ENCODE measurements at places on chromosomes 4 and X. TPM values are rescaled to one million over a fixed set of nuclear protein-coding genes. Genes with fewer than 3 reads are reported as not detected.
A peak's percentile ranks its signal among the peaks of the same experiment; 100 is the strongest.

Gene TRIM61
- total RNA-seq = not detected

Gene PAGE5
- not detected for total RNA-seq

Gene JAKMIP1
- total RNA-seq = not detected

Gene ZNF827
- total RNA-seq = 9.2 TPM

Gene CDK16
- 97.5 TPM for total RNA-seq

Gene EDNRA
- 2.9 TPM for total RNA-seq

Gene CCNA2
- 318 TPM for total RNA-seq

Gene MAGEA1
- total RNA-seq = not detected

Gene WDR45
- 21.4 TPM for total RNA-seq

Gene AREG
- total RNA-seq = 0.25 TPM

Gene VSIG1
- total RNA-seq = 0.37 TPM

Gene FGF2
- total RNA-seq = 42.9 TPM

Gene GPRIN3
- not detected for total RNA-seq

Gene AVPR2
- total RNA-seq = not detected

- no peak for DNase-seq
Measured at GRCh38 chr4:138685316-138685715, 330.3 kb upstream of the NOCT start.

GRCh38 chr4:26191353-26191752 is 129.5 kb upstream of the RBPJ start:
- DNase-seq = peak; percentile 3

DNA sequence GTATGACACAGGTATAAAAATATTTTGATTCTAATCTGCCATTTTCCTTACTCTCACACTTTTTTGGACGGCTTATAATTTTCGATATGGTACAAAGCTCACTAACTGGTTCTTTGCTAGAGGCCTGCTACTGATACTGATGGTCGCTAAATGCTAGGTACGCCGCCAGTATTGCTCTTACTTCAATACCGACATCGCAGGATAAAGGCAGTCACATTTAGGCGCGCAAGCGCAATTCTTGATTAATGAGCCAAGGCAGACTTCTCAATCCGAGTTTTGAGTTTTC is 557 bp upstream of the USP38 start:
- no peak for DNase-seq

- DNase-seq = peak; percentile 14
Measured at GRCh38 chr4:145034727-145035211, 63.2 kb downstream of the ANAPC10 start.

DNA sequence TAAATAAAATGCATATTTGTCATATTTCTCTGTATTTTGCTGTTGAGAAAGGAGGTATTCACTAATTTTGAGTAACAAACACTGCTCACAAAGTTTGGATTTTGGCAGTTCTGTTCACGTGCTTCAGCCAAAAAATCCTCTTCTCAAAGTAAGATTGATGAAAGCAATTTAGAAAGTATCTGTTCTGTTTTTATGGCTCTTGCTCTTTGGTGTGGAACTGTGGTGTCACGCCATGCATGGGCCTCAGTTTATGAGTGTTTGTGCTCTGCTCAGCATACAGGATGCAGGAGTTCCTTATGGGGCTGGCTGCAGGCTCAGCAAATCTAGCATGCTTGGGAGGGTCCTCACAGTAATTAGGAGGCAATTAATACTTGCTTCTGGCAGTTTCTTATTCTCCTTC is 3.3 kb downstream of the HTT start:
- DNase-seq = no peak

DNA sequence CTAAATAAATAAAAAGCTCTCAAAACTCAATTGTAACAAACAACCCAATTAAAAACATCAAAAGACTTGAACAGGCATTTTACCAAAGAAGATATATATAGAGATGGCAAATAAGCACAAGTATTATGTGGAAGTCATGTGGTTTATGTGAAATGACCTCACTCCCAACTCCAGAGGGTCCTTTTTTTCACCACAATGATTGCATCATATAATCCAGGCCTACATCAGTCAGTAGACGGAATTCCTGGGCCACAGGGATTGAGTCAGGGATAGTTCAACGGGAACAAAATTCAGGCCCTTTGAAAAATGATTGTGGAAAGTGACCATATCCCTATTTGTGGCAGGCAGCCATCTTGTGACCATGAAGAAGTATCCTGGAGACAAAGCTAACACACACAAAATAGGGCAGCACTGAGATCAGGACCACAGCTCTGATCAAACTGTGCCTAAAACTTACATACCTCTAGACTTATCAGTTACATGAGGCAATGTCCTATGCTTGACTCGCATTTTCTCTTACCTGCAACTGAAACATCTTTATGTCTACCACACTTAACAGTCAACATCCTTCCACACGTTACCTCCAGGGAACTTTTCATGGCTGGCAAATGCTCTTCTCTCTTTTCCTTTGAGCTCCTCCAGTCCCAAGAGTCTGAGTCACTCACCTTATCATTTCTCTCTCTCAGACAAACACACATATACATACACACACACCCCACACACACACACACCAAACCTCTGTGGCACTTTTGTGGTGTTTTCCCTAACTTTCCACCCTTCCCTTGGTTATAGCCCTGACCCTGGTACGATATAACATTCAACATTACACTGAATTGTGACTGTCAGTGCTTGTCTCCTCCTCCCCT is 113.5 kb downstream of the PHF8 start:
- DNase-seq = no peak

- DNase-seq = no peak
Measured at GRCh38 chr4:23875317-23875716, 14.5 kb downstream of the PPARGC1A start.

DNA sequence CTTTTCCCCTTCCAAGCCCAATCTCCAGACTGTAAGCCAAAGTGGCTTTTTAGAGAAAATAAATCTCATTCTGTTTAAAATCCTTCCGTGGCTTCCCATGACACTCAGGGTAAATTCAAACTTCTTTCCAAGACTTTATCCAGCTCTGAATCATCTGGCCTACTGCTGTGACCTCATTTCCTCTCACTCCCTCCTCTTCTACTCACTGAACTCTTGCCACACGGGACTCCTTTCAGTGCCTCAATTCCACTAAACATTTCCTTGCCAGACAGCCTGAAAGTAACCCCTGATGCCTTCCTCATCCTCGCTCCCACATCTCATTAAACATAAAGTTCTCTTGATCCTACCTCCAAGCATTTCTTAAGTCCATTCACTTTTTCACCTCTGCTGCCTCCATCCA is 27.8 kb upstream of the RNF128 start:
- DNase-seq = no peak

DNA sequence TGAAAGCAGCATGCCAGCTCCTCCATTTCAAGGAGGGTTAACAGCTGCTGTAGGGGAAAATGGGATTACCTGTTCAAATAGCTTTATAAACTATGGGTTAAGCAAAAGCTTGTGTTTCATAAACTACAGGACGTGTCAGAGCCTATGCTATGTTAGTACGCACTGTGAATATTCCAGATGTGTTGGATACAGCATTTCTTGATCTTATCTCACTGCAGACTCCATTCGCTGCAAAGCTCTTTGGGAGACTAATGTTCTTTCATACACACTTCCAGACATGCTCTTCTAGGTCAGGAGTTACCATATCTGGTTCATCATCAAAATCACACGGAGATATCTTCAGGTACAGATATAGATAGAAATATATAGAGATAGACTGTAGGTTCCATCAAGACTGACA is 281.2 kb upstream of the FAM241A start:
- no peak for DNase-seq

- no peak for DNase-seq
Measured at GRCh38 chr4:183082053-183082452, 17.0 kb upstream of the WWC2 start.

DNA sequence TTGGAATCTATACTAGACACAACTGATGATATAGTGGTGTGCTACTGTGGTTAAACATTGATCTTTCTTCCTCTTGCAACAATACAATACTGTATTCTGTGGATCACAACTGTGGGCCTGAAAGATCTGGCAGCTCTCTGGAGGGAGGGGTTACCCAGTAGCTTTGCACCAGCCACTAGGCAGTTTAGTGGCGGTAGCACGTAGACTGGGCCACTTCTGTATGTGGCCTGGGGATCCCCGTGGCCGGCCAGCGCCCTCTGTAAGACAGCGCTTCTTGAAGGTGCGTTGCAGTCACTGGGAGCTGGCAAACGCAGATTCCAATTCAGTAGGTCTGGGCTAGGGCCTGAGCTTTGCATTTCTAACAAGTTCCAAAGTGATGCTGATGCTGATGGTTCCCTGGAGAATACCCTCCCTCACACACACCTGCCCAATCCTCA is 168.6 kb downstream of the MGST2 start:
- DNase-seq = no peak

GRCh38 chr4:41887821-41888686 is 47.2 kb upstream of the TMEM33 start:
- peak; percentile 4 for DNase-seq

GRCh38 chr4:147461161-147461560 is 19.7 kb upstream of the EDNRA start:
- DNase-seq = no peak

DNA sequence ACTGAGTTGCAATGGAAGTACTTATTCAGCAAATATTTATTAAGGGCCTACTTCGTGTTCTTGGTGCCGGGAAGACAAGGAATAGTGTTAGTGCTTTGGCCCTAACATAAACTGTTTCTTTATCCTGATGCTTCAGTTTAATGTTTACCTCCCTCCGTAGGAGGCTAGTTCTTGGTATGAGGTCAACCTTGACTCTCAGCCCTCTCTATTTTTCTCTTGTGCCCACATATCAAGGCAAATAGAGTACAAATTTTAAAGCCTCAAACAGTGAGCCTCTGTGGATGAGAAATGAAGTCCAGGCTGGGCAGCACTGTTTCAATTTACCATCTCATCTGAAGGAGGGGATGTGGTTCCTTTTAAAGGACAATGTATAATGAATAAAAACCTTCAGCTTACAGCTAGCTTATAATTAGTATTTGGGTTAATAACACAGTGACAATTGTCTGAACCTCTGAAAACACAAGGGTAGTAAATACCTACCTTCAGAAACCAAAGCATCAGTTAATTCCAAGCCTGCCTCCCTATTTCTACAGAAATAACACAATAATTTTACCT is 68.5 kb downstream of the SH3RF1 start:
- no peak for DNase-seq

DNA sequence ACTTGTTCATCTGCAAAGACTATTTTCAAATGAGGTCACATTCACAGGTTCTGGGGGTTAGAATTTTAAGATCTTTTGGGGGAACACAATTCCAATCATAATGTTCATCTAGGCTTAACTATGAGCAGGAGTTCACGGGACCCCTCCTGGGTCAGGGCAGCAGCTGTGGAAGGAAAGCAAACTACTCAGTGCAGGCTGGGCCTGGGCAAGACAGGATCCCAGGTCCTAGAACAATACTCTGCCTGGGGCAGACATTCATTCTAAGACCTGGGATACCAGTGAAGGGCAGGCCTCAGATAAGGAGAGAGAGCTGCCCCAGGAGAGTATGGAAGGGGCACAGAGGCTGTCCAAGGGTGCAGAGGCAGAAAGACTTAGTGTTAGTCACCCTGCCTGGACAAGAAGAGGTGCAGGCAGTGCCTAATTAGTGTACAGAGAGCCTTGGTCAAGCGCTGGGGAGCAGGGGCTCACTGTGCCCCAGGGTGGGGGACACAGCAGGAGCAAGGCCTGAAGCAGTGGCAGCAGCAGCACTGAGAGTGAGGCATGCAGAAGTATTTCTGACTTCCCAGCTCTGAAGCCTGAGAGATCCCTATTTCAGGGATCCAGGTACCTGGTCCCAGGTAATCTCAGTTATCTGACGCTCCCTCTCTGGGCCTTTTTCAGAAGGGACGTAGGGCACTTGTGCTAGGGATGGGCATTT is 123.0 kb upstream of the MAMLD1 start:
- no peak for DNase-seq

DNA sequence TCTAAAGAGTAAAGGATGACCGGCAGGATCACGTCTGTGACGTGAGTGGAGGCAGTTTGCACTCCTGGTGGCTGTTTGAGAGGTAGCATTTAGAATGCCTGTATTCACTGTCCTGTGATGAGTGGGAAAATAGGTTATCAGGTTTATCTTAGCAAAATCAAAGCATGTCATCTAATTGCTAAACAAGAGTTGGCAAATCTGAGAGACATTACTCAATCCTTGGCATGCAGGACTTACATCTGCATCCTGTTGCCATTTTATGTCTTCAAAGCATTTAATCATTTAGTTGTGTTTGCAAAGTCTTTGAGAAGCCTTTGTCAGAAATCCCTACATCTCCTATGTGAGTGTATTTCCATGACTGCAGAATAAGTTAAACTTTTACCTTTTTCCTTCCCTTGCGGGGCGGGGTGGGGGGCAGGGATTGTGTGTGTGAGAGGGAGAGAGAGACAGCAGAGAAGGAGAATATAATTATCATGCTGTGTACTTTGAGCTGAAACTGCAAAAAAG is 41.4 kb upstream of the MSANTD1 start:
- no peak for DNase-seq

GRCh38 chr4:40916218-40916555 is 166.4 kb downstream of the NSUN7 start:
- no peak for DNase-seq

GRCh38 chrX:1355131-1356046 is 18.8 kb downstream of the IL3RA start:
- DNase-seq = no peak

DNA sequence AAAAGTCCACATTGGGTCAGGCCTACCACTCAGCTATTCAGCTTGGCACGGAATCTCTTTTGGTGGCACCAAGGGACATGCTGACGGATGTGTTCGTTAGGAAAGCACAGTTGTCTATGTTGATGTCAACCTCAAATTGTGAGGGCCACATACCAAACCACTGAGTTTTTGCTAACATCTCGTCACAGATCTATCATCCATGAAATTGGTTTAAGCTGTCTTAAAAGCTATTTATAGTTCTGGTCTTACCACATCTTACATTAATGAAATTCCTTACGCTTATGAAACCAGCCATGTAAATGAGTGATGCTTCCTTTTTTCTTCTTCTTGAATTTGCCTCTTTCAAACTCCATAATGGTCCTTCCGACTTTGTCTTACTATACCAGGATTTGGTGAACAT is 101.5 kb downstream of the MGST2 start:
- DNase-seq = no peak

- DNase-seq = peak; percentile 69
Measured at GRCh38 chrX:91434351-91435168, at the start of gene PABPC5. Gene PABPC5, plus strand, starts transcription at chrX:91434839. Its CDS starts 739 bp downstream, at chrX:91435578.

DNA sequence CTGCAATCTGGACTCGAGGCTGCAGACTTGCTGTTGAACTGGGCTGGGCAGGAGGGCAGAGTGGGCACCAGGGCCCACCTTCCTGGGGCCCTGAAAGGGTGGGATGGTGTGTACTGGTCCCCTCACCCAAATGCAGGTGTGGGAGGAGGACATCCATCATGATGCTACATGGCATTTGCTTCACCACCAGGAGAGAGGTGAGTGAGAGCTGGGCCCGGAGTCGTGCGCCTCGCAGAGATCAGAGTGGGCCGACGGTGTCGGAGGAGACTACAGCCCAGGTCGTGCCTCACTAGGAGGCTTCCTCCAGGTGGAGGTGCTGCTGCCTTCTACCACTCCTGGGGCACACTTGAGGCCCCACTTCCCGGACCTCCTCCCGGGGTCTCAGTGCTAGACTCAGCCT is 50.3 kb downstream of the SCML1 start:
- DNase-seq = no peak

- DNase-seq = no peak
Measured at GRCh38 chr4:155679343-155679742, 12.7 kb downstream of the GUCY1A1 start.

Measured in SJSA1 (cell line).